Lung microvascular endothelial cell (primary cell): ENCODE measurements at places on chromosomes 1 and 21. TPM values are rescaled to one million over a fixed set of nuclear protein-coding genes. Genes with fewer than 3 reads are reported as not detected.

GRCh38 chr1:48236716-48237470 lies 14.4 kb downstream of the SLC5A9 start:
- peak; percentile 50 for DNase-seq

CD247 gene
- total RNA-seq, result not detected in 2 replicates

DNA sequence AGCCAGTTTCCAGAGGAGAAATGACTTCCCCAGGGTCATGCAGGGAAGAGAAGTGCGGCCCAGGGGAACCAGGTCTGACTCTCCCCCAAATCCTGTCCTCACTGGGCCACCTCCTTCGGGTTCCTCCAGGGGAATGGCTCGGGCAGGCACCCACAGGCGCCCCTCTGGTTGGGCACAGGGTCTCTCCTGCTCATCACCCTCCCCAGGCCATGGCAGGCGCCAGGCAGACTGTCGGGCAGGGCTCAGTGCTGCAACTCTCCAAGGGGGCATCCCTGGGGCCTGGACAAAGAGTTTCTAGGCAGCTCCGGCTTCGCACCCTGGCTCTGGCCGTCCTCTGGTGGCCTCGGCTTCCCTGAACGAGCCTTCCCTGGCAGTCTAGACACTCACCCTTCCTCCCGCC lies 75.6 kb downstream of the MEGF6 start:
- DNase-seq, result no peak

DNA sequence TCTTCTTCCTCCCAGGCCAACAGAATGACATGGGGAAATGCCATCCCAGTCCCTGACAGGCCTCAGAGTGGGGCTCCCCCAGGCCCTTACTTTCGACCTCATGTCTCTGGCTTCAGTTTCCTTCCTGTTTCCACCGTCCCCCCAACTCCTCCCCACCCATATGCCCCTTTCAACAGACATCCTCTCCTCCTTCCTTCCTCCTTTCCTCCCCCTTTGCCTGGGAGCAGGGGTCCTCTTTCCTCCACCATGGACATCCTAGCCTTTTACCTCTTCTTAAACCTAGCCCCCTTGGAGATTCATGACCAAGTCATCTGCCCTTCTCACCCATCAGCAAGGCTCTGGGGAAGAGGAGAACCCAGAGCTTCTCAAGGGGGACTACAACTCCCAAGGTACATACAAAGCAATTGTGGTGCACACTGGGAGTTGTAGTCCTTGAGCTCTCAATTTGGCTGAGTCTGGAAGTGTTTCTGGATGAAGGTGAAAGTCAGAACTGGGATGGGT lies 4.0 kb downstream of the ZBTB7B start:
- peak; percentile 37 for DNase-seq

DCST1 gene
- not detected in 2 replicates for total RNA-seq

NIBAN1 gene
- total RNA-seq, result 0.60 and 1.7 TPM in 2 replicates

GRCh38 chr1:58573138-58573537 lies 3.9 kb downstream of the TACSTD2 start:
- DNase-seq, result no peak

DNA sequence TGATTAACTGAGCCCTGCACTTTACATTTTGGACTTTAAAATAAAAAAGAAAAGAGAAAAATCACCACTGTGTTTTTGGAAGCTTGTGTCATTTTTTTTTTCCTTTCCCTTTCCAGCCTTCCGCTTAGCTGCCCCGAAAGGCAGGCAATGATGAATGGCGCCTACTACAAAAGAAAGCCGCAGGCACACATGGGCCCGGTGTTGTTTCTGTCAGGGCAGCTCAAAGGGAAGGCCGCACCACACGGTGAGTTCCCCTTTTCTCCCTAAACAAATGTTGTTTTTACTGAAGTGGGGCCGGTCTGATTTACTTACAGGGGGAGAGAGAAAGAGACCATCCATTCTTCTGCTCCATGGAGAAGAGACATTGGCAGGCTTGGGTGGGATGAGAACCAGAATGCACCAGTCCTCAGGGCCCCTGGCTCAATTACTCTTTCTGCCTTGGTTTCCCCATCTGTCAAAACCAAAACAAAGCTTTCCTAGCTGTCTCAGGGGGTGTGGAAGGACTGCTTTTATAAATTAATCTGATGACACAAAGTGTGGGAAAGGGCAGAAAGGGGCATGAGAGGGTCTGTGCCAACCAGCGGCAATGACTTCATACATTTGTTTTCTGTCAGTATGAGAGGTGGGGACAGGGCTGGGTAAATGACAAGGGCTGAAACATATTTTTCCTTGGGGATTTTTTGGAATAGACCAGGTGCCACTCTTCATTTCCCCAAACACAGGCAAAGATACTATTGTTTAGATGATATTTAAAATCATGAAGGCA lies 91.4 kb upstream of the PLXNA2 start:
- no peak for DNase-seq

DNA sequence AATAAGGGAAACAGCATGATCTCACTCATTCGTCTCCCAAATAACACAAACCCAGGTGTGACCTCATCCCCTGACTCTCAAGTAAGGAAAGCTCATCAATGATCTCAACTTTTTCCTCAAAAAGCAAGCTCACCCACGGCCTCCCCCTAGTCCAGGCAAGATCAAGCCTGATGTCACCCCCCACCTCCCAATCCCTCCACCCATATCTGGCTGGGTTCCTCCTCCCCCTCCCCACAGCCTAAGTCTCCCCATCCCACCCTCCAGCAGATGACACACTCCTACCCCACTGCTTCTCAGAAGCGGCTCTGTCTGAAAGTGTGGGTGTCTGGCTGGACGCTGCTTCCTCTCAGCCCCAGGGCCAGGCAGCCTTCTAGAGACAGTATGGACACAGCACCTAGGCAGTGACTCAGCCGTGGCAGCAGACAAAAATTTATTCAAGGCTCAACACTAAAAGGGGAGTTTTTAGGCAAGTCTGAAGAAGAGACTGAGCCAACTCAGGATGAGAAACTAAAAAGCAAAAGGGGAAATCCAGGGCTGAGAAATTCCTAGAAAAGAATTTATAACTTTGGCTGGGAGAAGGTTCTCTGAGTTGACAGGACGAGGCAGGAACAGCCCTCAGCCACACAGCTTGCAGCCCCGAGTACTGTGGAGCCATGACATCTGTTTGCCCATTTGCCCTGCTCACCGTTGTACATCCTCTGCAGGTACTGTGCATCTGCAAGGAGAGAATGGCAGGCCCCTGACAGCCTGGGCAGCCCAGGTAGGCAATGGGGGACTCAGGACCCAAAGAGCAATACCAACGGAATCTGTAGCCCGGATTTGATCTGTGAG lies 81.6 kb upstream of the LRRC8D start:
- DNase-seq, result peak; percentile 26

GRCh38 chr1:25875154-25875855 lies at the start of gene PAQR7:
PAQR7 (minus strand) TSS chr1:25875708; CDS start chr1:25863839, 11,869 bp downstream.
- DNase-seq, result peak; percentile 63

FBLIM1 gene
- total RNA-seq, result 110 and 128 TPM in 2 replicates

GRCh38 chr1:175481126-175482070 lies 262.0 kb downstream of the TNR start:
- DNase-seq, result peak; percentile 25

- DNase-seq, result no peak
These were observed 246.9 kb downstream of the MATN1 start for GRCh38 chr1:30476476-30476875.

GRCh38 chr1:117447661-117448060 lies 80.4 kb downstream of the MAN1A2 start:
- no peak for DNase-seq

NPR1 gene
- 5.9 and 17.3 TPM in 2 replicates for total RNA-seq

GRCh38 chr1:36510418-36510817 lies 27.7 kb upstream of the CSF3R start:
- no peak for DNase-seq

GRCh38 chr1:111204201-111204982 lies 3.9 kb upstream of the DENND2D start:
- peak; percentile 8 for DNase-seq

GRCh38 chr1:167663002-167663772 lies 33.2 kb downstream of the RCSD1 start:
- no peak for DNase-seq

DNA sequence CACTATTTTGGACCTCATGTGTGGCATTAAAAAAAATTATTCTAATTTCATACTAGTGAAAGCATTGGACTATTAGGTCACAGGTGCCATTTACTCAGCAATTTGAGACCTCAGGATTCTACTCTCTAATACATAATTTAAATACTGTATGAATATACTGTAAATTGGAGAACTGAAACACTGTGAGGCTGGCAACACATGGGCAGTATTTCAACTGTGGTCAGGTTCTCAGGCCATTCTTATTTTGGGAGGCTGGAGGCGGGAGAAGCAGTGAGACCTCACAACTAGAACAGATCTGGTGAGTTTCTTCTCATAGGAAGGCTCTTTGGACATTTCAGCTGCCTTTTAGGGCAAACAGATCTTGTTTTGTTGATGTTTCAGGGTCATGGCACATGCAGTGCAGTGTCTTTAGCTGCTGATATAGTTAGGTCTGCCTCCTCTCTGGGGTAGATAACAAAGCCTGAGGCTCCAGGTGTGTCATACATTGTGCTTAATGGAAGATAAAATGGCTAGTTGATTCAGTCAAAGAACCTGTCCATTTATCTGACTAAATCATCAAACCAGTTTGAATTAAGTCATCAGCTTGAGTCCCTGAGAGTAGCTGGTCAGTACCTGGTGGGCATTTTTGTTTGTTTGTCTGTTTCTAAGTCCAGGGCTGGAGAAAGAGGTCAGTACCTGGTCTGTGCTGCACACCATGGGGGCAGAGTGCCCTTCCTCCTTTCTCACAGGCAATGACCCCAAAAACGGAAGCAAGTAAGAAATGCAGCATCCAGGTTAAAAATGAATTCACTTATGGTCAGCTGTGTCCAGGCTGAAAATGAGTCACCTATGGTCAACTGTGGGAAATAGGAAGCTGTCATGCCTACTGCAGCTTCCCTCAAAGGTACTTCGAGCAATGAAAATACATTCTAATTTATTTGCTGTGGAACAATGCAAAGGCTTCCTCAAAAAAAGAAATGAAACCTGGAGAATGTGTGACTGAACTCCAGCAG lies 216.2 kb downstream of the SDCCAG8 start:
- peak; percentile 82 for DNase-seq

UMODL1 gene
- not detected in 2 replicates for total RNA-seq

DNA sequence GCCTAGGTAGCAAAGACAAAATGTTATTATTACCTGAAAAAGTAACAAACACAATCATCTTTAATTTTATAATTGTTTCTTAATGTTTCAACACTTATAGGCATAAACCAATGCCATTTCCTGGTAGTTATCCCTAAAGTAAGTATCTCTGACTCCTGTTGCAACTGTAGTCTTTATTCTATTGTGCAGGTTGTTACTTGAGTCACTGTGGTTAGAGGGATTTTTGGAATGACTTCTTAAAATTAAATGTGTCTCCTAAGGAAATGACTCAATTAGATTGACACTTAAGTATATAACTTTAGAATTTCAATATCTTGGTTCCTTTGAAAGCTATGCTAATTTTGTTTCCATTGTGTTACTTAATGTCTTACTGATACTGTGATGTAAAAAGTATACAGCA lies 143.9 kb downstream of the PHTF1 start:
- peak; percentile 53 for DNase-seq

DNA sequence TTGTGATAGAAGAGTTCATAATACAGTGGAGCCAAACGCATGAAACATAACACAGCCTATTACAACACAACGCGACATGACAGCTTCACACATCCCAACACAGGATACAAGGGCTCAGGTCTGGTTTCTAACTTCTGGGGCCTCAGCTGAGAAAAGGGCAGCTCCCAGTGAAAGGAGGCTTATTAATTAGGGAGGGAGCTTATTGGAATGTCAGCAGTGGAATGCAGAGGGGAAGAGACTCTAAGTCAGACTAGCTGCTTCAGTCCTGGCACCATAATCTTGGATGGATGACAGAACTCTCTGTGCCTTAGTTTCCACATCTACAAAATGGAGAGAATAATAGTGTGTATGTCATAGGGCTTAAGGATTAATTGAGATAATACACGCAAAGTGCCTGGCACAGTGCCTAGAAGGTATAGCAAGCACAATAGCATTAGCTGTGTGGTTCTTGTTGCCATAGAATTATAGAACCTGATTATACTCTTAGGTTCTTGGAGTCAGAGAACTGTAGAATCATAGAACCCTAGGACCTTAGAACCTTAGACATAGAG lies 22.7 kb upstream of the SLC2A1 start:
- no peak for DNase-seq

CD5L gene
- not detected in 2 replicates for total RNA-seq
